ENCODE measurements at places on chromosomes 12 and 14. TPM values are rescaled to one million over a fixed set of nuclear protein-coding genes. Genes with fewer than 3 reads are reported as not detected.
A peak's percentile ranks its signal among the peaks of the same experiment; 100 is the strongest.

DNA sequence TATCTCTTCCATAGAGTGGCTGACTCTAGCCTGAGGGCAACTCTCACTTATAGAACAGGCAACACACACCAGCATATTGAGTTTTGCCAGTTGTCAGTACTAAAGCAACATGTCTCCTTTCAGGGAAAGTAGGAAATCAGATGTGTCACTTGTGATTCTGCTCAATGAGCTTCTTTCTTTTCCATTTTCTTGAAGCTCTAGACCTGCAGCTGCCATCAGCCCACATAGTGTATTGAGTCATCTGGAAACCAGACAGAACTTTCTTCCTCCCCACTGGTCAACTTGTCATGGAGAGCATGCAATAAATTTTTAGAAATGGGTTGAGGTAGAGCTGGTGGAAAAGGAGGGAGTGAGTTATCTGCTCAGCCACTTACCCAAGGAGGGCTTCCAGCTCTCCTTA lies 209.0 kb upstream of the PLEKHG7 start:
- no peak for DNase-seq

DNA sequence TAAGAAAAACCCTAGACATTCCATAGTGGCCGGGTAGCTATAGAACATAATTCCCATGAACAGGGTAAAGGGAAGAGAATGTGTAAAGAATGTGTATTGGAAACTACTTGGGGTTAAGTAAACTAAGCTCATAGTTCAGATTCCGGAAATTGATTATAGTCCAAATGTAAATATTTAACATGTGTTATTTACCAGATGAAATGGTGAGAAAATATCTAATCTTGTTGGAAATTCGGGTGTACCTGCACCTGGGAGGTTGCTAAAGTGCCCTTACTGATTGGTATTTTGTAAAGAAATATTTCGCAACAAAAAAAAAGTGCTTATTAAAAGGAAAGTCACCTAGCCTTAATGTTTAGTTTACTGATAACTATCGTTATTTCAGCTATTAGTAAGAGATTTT lies 14.4 kb downstream of the RASSF9 start:
- DNase-seq, result no peak

DNA sequence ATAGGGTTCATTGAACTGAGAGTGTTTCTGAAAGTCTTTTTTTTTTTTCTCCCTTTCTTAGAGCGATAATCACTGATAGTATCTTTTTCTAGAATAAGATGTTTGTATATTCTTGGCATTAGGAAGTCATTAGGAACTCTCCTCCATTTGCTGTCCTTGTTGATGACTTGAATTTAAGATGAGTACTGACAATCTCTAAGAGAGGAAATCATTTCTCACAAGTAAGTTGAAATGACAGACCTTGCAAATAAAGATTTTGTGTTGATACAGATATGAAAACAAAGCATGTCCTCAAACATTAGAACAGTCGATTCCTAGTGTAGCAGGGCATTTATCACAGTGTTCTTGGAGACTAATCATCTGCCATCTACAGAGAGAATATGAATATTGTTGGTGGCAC lies 458.4 kb upstream of the SYT1 start:
- no peak for DNase-seq

DNA sequence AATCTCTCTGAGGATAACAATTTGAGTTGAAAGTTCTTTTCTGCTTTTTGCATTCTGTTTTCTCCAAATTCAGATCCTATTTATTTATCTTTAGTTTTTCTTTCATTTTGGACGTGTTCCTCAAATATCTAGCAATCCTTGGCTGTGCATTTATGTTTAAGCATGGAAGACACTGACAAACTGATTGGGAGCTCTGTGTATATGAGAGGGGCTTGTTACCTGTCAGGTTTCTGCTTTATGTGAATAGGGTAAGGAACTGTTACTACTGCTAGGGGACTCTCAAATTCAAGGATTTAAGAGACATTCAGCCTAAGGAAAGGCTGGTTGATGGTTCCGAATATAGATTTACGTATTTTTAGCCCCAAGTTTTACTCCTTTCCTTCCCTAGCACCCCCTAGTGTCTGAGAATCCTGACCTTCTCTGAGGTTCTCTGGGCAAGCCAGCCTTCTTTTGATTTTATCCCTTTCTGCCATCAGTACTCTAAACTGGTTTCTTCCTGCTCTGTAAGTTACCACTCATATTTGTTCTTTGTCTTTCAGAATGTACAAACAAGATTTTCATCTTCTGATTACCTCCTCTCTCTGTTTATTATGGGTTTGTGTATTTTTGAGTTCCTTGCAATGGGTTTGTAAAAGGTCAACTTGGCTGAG lies 30.5 kb downstream of the YLPM1 start:
- DNase-seq, result no peak

- no peak for DNase-seq
These were observed 4.8 kb downstream of the IFNG-AS1 start for GRCh38 chr12:67994046-67994445.

- DNase-seq, result no peak
These were observed 16.5 kb upstream of the SEL1L start for GRCh38 chr14:81550001-81550637.

DNA sequence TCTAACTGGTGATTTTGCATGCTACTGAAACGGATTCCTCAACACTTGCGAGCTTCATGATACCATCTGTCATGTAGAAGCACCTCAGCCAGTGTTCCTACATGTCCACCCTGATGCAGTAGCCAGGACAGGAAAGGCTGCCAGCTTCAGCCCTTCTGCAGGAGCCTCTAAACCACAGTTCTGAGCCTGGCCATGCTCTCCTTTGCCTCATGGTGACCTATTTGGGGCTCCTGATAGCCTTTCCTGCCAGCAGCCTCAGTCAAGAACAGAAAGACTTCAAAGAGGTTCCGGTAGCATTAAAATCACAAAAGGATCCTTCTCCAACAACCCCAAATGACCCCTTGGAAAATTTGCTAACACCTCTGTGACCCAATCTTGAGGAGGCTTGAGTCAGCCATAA lies 96.0 kb downstream of the CNTN1 start:
- DNase-seq, result no peak

GRCh38 chr12:106600503-106600902 lies 17.7 kb downstream of the RFX4 start:
- no peak for DNase-seq

- DNase-seq, result peak; percentile 89
These were observed 23.0 kb downstream of the PDE6H start for GRCh38 chr12:14995583-14996425.

- no peak for DNase-seq
These were observed 495.3 kb downstream of the NELL2 start for GRCh38 chr12:44380861-44381260.

GRCh38 chr12:67091204-67091603 lies 178.0 kb upstream of the CAND1 start:
- DNase-seq, result no peak

DNA sequence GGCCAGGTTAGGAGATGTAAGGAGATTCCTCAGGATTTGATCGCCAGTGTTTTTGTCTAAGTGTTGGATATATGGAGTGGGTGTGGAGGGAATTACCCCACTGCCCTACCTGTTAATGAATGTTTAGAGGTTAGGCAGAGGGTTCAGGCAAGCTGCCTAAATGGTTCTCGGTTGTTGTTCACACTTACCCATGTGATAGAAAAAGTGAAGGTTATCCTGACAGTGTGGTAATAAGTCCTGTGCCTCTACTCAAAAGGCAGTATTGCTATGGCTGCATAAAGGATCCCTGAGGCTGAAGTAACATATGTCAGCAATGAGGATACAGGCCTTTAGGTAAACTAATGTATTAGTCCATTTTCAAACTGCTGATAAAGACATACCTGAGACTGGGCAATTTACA lies 112.0 kb downstream of the GPHN start:
- no peak for DNase-seq

- DNase-seq, result no peak
These were observed 40.9 kb downstream of the NT5DC3 start for GRCh38 chr12:103799857-103800771.

DNA sequence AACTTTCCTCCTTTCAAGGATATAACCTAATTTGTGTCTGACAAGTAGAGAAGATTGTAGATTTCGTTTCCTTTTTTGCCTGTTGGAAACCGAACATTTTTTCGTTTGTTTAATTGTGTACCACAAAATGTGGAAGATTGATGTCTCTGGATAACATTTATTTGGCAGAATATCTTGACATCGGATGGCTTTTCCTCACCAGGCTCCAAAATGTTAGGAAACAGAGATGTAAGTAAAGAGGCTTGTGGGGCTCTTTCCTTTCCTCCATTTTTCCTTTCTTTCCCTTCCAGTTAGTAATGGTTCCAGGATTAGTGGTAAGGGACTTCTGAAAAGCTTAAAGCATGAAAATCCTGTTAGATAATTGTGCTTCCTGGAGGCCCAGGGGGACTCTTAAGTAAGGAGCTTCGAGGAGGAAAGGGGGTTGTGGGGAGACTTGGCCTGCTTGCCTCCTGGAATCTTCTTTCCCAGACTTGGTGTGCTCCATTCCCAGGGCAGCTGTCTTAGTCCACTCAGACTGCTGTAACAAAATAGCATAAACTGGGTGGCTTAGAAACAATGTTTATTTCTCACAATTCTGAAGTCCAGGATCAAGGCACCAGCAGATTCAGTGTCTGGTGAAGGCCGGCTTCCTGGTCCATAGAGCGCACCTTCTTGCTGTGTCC lies 243.1 kb upstream of the PWP1 start:
- DNase-seq, result no peak

GRCh38 chr12:5388581-5389535 lies 43.0 kb upstream of the NTF3 start:
- no peak for DNase-seq

DNA sequence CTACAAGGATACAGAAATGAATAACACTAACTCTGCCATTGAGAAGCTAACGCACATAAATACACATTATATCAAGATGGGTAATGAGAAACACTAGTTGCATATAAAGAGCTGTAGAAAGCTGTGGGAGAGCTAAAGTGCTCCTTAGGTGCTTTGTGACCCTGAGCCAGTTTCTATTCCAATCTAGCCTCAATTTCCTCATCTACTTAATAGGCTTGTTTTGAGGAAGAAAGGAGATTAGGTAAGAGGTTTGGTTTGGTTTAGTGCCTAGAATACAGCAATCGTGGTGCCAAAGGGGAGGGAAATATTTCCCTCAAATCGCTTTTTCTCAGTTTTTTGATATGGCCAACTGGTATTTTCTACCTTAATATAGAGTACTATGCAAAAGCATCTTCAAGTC lies 994 bp downstream of the SRP54 start:
- no peak for DNase-seq

GRCh38 chr12:50610171-50610570 lies 105.4 kb downstream of the DIP2B start:
- no peak for DNase-seq

DNA sequence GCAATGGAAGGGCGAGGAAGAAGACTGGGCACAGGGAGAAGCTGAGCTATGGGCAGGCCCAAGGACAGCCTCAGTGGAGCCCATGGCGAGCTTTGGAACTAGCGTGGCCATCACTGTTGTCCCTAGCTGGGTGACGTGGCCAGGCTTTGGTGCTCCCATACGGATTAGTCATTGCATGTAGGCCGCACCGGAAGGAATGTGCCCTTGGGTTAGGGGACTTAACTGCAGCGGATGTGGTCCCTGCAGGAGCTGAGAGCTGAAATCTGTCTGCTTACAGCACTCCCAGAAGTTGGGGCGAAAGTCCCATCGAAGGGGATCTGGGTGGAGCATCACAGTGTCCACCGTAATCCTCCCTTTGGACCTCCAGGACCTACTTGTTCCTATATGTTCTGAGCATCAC lies 133.7 kb downstream of the PAPOLA start:
- DNase-seq, result no peak

- DNase-seq, result peak; percentile 57
These were observed at the start of gene CIDEB for GRCh38 chr14:24307575-24308341. Gene CIDEB (minus strand): TSS chr14:24307977. CDS start chr14:24307858, 119 bp downstream.

DNA sequence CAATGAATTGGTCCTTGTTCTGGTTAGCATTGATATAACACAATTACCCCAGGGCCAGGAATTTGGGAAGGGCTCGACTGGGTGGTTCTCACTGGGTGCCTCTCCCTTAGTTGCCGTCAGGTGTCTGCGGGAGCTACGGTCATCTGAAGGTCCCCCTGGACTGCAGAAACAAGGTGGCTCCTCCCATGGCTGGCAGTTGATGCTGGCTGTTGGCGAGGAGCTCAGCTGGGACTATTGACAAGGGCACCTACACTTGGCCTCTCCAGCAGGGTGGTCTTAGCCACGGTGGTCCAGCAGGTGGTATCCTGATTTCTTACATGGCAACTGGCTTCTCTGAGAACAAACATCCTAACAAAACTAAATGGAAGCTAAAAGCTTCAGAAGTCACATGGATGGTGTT lies 41.0 kb upstream of the RGS6 start:
- DNase-seq, result no peak

DNA sequence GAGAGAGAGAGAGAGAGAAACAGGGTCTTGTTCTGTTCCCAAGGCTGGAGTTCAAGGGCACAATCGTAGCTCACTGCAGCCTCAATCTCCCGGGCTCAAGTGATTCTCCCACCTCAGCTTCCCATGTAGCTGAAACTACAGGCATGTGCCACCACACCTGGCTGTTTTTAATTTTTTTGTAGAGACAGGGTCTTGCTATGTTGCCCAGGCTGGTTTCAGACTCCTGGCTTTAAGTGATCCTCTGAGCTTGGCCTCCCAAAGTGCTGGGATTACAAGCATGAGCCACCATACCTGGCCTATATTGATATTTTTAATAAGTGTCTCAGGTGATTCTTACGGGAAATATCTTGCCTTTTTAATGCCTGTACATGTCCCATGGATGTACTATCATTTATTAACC lies 50.9 kb upstream of the STON2 start:
- no peak for DNase-seq

GRCh38 chr14:102370305-102370809 lies 7.6 kb downstream of the TECPR2 start:
- no peak for DNase-seq

DNA sequence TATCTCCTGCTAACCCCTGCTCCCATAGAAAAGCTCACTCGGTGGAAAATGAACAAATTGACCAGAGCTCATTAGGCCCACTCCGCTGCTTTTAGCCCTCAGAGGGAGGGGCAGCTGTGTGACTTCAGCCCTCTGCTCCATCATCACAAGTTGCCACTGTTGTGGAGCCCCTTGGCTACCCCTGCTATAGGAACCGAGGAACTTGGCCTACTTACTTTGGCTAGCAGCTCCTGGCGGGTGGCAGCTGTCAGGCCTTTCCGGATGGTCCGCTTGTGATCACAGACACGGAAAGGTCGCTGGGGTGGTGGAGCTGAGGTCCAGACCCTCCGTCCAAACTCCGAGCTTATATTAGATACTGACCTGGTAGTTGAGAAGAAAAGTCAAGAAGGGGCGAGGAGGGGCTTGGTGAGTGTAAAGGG lies 612 bp downstream of the CIDEB start:
- DNase-seq, result no peak

- peak; percentile 47 for DNase-seq
These were observed 34.1 kb downstream of the SCFD1 start for GRCh38 chr14:30656190-30656632.

Gene ERBB3
- 0.27 TPM for total RNA-seq

Gene SIX4
- total RNA-seq, result under 0.01 TPM

Gene SIX1
- total RNA-seq, result not detected

Gene BCL2L14
- not detected for total RNA-seq

Gene INSM2
- total RNA-seq, result not detected

Gene RAD51B
- total RNA-seq, result 22.4 TPM

Gene SIX6
- total RNA-seq, result not detected

Gene DYRK2
- 20.7 TPM for total RNA-seq

Gene TAS2R46
- 4.8 TPM for total RNA-seq

Gene IFT43
- 9.2 TPM for total RNA-seq

Measured in hematopoietic multipotent progenitor cell (in vitro differentiated cells).